ENCODE measurements at places on chromosomes 2 and 18.

DNA sequence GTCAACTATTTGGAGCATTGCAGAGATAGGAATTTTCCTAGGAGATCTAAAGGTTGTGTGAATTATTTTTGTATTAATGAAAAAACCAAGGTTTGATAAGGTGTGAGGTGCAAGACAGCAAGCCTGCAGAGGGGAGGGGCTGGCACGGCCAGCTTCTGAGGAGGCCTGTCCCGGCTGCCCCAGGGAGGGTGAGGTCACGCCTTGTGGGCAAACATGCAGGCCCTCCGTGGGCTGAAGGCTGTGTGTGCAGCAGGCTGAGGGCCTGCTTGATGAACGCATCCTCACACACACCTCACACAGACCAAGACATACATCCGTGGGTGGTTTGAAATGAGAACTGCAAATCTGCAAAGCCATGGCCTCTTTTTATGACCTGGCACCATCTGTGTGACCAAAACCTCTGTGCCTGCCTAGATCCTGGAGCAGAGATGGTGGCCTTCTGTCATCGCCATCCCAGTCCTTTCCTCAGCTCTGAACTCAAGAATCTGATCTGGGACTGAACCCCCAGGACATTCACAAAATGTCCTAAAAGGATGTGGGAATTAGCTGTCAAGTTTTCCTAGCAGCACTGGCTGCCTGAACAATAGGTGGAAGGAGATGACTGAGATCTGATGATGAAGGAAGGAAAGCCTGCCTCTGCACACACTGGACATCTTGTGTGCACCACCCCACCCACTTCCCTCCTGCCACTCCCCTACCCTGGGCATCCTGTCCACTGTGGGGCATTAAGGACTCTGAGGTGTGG is 102.4 kb upstream of the MGAT4A start:
- DNase-seq = no peak

DNA sequence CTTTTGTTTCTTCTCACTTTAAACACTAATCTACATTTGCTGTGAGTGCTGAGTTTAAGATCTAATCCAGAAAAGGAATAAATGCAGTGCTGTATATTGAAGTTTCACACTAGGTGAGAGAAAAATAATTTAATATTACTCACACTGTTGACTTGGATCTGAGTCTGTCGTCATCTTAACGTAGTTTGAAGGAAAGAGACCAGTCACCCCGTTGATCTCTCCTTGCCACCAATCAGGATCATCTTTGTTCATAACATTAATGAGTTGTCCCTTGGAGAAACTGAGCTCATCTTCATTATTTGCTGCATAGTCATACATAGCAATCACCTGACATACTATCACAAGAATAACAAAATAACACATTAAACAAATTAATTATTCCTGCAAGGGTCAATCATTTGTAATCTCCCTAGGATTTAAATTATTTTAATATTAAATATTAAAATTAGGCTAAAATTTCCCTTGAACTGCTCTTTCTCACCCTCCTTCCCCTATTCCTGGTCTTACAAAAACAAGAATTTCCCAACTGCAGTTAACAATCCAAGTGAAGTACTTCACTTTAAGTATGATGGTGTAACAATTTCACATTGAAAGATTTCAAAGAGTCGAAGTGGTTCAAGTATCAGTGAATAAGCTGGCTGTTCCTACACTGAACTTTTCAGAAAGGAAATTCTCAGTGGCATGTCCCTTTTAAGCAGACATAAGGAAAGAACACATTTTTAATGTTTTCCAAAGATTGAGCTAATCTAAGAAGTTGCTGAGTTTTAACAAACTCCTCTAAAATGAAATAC is 71.3 kb downstream of the FAM228A start:
- DNase-seq = no peak

- DNase-seq = no peak
Measured at GRCh38 chr2:150023044-150023443, 435.5 kb upstream of the MMADHC start.

DNA sequence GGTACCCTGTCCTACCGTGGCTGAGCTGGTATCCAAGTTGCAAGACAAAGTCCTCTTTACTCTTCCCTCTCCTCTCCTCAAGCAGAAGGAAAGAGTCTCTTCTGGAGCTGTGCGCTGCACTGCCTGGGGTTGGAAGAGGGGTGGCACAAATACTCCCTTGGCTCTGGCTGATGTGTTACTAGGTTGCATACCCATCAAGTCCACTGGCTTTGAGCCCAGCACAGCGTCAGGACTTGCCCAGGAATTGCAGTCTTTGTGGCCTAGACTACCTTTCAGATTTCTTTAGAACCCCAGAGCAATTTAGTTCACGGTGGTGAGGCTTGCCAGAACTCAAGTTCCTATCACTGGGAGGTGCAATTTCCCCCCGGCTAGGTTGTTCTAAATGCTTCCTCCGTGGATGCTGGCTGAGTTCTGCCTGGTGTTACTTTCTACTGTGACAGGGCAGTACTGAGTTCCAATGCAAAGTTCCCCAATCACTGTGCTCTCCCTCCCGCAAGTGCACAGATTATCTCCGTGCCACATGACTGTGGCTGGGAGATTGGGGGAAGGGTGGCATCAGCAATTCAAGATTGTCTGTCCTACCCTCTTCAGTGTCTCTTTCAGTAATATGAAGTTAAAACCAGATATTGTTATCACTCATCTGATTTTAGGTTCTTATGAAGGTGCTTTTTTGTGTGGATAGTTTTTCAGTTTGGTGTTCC is 13.4 kb downstream of the MYO3B start:
- no peak for DNase-seq

GRCh38 chr2:54103454-54104314 is 11.7 kb upstream of the ACYP2 start:
- DNase-seq = no peak

All from NCI-H524 (cell line).